ENCODE measurements at places on chromosomes 5 and 9.

DNA sequence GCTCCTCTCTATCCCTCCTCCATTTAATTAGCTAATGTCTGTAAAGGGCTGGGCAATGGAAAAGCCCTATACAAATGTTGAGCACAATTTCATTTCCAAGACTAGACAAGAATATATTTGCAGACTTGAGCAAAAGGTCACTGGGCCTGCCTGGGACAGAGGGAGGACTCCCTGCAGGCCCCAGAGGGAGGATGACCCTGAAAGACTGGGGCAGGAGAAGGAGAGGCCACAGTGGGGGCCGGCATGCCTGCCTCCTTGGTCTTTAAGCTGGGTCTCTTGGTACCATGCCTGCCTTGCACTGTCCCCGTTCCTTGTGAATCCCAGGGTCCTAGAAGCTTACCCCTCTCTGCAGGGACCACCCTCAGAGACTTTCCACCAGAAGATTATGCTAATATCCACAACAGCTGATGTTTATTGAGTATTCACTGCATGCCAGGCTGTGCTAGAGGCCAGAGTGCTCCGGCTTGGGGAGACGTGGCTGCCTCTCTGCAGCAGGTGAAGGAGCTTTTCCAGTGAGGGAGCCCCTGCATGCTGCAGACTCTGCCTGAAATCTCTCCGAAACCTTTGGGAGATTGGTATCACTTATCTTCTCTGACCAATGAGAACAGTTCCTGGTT is 72.7 kb upstream of the HSPA9 start:
- DNase-seq: no peak

DNA sequence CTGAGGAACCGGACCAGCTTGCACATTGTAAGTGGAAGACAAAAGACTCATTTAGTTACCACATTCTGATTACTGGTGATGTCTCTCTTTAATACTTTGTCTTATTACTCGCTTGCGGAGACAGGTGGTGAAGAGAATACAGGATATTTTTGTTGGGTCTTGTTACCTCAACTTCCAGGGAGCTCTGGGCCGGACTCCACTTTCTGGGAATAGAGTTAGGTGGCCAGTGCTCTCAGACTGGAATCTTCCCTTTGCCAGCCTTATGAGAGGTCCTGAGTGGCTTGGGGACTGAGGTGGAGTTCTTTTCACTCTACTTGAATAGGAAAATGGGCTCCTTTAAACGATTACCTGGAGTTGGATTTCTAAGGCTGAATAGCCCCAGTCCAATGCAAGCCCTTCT is 33.3 kb upstream of the SPRY4 start:
- no peak for DNase-seq

- DNase-seq: no peak
These were observed 6.7 kb downstream of the NCBP1 start for GRCh38 chr9:97640325-97640724.

DNA sequence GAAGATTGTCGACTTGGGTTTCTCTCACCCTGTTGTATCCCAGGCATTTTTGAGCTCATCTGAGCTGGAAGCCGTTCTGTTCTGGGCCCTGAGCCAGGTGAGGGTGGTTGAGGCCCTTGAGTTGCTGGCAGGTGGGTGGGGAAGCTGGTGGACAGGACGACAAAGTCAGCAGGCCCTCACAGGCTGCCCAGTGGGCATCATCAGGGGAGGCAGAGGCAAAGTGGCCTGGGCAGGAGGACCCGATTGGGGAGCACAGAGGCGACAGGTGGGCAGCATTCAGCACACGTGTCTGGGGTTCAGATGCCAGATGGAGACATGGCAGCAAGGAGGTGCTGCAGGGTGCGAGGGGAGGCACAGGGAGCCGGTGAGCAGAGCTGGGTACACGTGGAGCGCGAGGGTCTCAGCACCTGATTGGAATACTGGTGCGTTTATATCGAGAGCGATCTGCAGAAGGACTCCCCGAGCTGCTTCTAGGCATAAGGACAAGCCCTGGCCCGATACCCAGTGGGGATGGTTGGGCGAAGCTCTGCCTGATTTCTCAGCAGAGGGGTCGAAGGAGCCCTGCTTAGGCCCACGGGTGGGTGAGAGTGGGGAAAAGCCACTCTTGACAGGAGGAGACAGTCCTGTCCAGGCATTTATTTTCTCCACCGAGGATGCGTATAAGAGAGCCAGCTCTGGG is 49.0 kb upstream of the SUSD3 start:
- no peak for DNase-seq

- DNase-seq: no peak
These were observed 293.2 kb downstream of the ARHGAP26 start for GRCh38 chr5:143063175-143063970.

- DNase-seq: no peak
These were observed 2377.0 kb upstream of the WWC1 start for GRCh38 chr5:165914456-165914855.

GRCh38 chr9:89036383-89036782 is 45.1 kb downstream of the S1PR3 start:
- DNase-seq: no peak

DNA sequence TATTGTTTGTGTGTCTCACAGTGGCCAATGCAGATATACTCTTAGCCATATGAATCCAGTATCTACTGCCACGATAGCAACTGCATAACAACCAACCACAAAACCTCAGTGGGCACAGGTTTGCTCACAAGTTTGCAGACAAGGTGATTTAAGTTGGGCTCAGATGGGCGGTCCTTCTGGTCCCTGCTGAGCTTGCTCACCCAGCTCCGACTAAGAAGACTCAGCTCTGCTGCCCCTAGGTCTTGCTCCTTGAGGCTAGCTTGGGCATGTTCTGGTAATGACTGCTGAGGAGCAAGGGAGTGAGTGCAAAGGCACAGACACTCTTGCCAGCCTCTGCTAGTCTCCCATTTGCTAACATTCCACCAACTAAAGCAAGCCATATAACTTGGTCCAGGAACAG is 52.6 kb downstream of the MTX3 start:
- no peak for DNase-seq

GRCh38 chr9:105359892-105360291 is 87.9 kb upstream of the FSD1L start:
- DNase-seq: no peak

DNA sequence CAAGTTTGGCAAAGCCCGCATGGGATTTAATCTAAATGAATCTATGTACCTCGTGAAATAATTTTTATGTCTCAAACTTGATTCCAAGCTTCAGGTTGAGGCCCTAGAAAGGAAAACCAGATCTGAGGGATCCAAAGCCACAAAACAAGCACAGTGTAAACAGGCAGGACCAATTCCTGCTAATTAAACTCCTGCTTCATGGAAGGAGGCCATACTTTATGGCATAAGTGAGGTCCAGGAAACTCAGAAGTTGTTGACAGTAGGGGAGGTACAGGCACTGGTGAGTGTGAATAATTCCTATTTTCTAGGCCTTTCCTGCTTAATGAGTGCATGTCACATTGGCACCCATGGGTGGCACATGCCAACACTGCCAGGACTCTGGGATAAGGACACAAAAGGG is 648.6 kb upstream of the SGCD start:
- no peak for DNase-seq

DNA sequence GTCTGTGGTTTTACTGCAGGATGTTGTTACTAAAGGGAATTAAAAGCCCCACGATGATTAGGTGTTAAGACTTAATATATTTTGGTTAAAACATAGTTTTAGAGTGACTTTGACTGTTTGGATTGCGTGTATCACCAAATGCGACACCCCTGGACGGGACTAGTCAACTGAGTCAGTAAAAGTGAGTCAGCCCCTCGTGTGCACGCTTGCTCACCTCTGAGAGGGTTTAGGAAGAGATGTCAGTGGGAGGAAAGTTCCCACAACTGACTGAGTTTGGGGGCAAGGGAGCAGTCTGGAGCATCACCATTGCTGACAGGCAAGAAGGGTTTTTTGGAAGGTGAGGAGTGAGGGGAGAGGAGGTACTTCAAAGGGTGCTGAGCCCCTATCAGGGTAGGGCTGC is 14.4 kb upstream of the DMRT3 start:
- DNase-seq: no peak

GRCh38 chr5:155884041-155884440 is 442.9 kb upstream of the SGCD start:
- DNase-seq: no peak

DNA sequence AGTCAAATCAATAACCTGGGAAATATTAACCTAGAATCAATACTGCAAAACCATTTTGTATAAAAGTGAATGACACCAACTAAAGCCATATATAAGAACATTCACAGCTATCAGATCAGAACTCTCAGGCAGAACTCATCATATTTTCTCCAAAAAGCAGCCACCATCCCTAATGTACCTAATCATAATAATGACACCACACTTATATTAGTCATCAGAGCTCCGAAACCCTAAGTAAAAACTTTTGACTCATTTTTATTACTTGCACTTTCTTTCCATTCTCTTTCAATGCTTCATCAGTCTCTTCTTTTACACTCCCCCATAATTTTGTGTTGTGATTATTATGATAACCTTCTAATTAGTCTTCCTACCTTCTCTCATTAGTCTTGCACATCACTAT is 45.3 kb downstream of the INSL6 start:
- no peak for DNase-seq

GRCh38 chr9:133992780-133993634 is 883 bp upstream of the VAV2 start:
- DNase-seq: peak; percentile 90

DNA sequence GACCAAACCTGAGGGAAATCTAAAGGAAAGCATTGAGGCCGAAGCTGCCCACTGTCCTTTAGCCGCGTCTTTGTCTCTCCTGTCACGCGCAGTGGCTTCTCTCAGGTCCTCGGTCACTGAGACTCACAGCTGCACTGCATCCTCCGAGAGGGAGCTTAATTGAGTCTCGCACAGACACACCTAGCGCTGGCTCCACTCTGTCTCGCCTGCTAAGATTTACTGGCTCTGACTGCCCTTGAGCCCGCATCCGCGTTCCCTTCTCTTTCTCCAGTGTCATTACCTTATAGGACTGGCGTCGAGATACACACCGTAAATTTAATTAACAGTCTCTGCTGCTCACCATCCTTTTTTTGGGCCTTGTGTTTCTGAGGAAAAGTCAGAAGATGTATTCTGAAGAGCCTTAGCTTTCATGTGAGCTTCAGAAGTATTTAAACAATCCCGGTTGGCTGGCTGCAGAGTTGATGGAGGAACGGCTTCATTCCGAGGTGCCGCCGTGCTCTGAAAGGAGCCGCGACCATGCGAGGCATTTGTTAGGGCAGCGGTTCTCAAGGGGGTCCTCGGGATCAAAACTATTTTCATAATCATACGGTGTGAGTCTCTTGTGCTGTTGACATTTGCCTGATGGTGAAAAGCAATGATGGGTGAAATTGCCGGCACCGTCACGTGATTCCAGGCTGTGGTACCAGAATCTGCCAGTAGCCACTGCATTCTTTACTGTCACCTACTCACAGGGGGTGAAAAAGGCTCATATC is 58.3 kb downstream of the GPR107 start:
- DNase-seq: no peak

DNA sequence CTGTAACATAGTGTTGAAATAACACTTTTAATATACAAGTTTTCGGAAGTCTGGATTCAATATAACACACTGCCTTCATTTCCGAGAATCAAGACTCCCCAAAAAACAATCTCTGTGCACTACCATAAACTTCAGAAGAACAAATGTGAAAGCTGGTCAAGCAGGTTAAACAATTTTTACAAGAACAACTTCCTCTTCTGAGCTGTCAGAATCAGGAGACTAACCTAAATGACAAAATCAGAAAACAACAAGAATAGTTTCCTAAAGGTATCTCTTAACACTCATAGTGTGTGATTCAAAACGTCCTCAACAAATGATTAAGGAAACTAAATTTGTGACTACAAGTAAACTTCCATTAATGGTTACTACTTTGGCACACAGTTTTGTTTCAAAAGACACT is 11.6 kb downstream of the C9orf72 start:
- no peak for DNase-seq

DNA sequence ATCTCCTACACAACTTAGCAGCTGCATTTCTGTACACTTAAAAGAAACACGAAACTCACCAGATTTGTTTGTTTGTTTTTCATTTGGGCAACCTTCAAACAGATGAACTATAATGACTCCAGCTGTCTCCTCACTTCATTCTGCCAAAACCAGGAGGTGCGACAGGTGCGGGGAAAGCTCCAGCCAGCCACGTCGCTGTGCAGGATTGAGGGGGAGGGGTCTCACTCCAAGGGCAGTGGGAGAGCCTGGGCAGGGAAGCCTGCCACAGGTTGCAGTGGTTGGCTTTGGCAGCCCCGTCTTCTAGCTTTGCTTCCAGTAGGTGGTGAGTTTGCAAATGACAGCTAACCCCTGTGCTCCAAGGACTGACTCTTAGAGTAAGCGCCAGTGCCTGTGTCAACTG is 215.8 kb downstream of the CEMIP2 start:
- no peak for DNase-seq

- no peak for DNase-seq
These were observed 470.0 kb downstream of the EBF1 start for GRCh38 chr5:158629591-158630312.

DNA sequence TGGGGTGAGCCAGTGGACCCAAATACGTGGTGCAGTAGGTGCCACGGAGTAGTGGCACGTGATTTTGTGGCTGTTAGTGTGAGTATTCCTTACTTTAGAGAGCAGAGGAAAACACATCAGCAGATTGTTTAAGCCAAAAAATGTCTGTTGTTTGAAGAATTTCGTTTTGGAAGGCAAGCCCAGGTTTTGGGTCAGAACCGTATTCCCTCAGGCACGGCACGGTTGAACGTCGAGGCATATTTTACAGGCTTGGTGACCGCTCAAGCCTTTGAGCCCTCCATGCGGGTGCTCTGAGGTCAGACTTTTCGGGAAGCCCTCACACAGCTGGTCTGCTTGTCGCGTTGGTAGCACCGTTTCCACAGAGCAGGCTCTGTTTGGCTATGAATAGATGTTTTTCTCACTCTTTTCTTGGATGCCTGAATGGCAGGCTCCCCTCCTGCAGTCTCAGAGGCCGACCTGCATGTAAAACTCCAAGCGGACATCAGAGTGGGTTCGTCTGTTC is 27.2 kb downstream of the NEK6 start:
- no peak for DNase-seq

DNA sequence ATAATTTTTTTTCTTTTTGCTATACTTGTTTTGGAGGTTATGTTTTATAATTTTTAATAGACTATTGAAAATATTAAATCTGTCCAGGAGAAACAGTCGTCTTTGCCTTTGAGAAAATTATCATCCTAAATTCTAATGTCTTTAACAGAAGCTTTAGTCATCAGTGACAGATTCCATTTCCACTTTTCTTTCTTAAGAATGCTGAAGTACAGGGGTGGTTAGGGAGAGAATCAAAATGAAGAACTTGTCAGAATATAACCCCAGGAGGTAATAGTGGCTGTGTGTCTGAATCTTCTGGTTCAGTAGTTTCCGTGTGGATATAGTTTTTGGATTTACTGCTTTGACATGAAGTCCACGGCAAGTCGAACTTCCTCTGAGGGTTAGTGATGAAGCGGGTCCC is 111.8 kb downstream of the DAPK1 start:
- DNase-seq: no peak

- DNase-seq: peak; percentile 75
These were observed 448 bp downstream of the RELL2 start for GRCh38 chr5:141637123-141637766.

- DNase-seq: no peak
These were observed 19.3 kb downstream of the SRP19 start for GRCh38 chr5:112880219-112880964.
